ENCODE measurements at places on chromosomes 4 and X.
A peak's percentile ranks its signal among the peaks of the same experiment; 100 is the strongest.

GRCh38 chr4:137200322-137200721 is 332.0 kb downstream of the PCDH18 start:
- no peak for DNase-seq

DNA sequence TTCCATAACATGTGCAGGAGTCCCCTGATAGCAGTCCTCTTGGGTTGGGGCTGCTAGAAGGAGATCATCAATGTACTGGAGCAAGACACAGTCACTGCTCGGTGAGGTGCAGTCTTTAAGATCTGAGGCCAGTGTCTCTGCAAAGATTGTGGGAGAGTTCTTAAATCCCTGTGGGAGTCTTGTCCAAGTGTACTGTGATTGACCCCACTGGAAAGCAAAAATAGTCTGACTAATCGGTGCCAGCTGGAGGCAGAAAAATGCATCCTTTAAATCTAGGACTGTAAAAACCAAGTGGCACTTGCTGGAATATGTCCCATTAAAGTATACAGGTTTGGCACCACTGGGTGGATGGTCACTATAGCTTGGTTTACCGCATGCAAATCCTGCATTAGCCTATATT is 31.1 kb downstream of the SULT1E1 start:
- no peak for DNase-seq

DNA sequence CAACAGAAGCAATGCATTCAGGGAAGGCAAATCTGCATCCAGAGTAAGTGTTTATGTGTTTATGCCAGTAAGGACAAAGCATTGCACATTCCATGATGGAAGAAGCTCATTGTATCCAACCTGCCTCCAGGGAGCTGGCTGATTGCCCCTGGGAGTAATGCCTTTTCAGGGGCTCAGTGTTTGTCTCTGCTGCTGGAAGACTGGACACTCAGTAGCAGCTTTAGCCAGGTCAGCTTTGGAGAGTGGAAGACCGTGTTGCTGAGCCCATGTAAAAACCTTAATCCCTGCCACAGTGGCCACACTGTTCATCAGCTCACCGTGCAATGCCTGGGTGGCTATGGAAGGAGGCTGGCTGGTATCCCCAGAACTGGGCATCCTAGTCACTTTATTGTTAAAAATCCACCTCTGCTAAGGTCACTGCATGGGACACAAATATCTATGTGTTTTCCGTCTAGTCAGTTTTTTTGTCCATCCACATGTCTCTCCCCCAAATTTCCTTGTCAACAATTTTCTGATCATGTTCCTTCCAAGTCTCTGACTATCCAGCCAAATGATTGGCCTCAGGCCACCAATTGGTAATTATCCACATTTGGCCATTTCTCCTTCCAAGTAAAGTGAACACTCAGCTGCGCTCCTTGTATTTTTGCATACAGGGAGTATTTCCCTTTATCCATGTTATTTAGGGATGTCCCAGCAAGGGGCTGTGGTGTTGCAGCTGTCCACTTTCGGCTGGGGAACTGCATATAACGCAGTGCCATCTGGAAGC is 2044.5 kb upstream of the AGA start:
- no peak for DNase-seq

- DNase-seq: no peak
These were observed 127.1 kb upstream of the GALNT7 start for GRCh38 chr4:173041482-173041881.

DNA sequence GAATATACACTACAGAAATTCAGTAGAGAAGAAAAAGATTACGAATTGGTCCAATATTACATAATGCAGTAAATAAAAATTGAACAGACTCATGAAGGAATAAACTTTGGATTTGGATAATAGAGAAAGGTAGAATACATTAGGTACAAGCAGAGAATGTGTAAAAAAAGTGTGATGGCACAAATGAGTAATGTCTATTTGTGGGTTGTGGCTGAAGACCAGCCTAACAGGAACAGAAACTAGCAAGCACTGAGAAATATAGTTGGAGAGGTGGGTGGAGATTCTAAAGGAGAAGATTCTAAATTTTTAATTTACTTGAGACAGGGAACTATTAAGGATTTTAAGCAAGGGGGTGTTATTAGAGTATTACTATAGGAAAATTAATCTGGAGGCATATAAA is 15.2 kb upstream of the CLOCK start:
- DNase-seq: no peak

DNA sequence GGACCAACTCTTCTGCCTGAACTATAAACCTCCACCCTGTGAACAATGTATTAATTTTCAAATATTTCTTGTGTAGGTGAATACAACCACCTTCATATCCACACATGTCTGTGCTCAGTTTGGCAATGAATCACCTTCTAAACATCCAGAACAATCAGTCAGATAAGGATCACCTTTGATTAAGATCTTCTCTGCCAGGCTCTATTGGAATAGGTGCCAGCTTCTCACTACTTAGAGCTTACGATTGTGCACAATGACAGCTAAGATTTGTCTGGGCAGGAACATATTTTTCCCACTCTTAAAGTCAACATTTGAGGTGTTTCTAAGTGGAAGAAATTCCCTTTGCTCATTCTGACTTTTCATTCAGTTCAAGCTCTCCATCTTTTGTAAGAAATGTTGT is 237.2 kb downstream of the IL1RAPL2 start:
- no peak for DNase-seq

DNA sequence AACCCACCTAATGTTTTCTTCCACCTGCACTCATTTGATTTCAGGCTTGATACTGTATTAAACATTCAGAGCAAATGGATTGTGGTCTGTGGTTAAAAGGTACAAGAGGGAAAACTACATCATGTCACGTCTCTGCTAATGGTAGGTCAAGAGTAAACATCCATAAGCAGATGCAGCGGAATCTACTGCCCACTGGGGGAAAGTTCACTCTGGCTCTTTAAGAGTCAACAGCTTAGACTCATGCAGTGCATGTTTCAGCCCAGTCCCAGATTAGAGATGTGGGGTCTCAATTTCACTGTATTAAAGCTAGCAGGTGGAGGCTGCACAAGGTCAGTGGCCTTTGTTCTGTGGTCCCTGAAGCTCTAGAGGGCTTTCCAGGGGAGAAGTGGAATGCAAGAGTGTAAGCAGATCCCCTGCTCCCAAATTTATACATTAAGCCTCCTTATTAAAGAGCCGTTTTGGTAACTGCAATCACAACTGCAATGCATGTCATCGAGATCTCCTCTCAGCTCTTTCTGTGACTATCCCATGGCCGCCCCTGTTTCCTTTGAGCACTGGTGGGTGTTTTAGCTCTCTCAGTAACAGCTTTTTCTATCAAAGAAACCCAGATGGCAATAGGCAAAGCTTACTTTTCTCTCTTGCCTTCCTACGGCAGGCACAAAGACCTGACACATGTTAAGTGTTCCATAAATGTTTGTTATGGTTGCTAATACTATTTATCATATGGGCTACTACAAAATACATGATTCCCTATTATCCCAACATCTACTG is 53.4 kb downstream of the LDB2 start:
- DNase-seq: no peak

GRCh38 chrX:9921407-9921806 is 45.8 kb upstream of the CLDN34 start:
- no peak for DNase-seq

DNA sequence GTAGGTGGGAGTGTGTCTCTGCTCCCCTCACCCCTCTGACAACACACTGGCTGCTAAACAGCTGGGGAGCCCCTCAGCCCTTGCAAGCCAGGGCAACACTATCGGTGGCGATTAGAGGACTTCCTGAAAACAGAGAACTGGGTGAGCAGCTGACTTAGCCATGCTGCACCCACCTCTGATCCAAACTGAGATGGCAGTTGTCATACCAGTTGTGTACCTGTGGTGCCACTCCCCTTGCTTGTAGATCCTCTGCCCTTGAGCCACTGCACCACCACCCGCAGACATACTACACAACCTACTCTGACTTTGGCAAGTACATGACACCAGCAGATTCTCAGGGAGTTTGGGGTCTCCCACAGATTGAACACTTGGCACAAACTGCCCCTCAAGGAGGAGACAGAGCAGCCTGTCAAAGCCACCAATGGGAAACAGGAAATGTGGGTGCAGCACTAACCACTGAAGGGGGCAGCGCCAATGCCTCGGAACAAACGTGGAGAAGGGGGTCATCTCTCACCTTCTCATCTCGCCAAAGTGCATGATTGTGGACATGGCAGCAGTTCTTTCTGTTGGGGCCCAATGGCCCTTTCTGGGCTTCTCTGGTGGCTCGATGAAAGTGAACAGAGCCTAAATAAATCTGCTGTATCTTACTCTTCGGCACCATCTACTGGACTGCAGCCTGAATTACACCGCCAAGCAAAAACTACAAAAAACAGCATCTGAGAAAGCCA is 119.8 kb downstream of the NEK1 start:
- DNase-seq: no peak

DNA sequence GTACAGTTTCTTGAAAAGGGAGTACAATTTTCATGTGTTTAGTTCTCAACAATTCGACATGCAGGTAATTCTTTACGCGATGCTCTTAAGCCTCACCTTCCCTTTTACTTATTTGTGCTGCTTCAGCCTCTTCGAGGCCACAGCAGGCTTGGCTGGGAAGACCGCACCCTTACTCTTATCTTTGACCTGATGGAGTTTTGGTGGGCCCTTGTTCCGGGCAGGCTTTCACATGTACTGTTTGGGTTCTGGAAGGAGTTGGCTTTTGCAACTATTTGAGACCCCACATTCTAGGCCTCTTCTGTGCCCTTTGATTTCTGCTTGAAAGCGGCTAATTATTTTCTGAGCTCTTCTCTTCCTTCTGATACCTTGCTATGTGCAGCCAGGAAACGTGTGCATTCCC is 60.2 kb downstream of the FAM193A start:
- DNase-seq: no peak

- no peak for DNase-seq
These were observed 408.0 kb upstream of the SPOCK3 start for GRCh38 chr4:167642250-167642649.

DNA sequence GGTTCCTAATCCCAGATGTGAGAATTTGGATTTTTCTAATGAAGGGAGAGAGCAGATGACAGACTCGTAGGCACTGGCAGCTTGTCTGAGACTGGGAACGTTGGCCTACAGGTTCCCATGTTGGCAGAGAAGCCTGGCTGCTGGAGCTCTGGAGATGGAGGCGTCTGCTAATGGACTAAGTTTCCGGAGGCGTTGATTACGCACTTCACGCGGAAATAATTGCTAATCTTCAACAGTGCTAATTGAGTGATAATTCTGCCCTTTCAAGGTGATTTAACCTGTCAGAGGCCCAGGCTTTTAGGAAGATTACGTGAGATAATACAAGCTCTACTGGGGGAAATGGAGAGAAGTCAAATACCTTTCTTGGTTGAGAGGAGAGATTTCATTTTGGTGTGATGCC is 77.4 kb downstream of the PSAPL1 start:
- DNase-seq: peak; percentile 48

- DNase-seq: no peak
These were observed 23.9 kb downstream of the ANKRD17 start for GRCh38 chr4:73234712-73235111.

DNA sequence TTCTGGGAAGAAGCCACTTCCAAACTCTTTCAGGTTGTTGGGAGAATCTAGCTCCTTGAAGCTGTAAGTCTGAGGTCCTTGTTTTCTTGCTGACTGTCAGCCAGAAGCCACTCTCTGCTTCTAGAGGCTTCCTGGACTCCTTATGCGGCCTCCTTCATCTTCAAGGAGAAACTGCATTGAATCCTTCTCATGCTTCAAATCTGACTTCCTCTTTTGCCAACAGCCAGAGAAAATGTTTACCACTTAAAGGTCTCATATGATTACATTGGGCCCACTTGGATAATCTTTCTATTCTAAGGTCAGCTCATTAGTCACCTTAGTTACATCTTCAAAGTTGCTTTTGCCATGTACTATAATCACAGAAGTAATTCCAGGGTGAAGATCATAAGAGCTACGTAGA is 327.0 kb downstream of the HNRNPD start:
- no peak for DNase-seq

GRCh38 chrX:13487731-13488505 is 81.5 kb upstream of the EGFL6 start:
- peak; percentile 57 for DNase-seq

- no peak for DNase-seq
These were observed 10.3 kb downstream of the PKD2 start for GRCh38 chr4:88017516-88018297.

DNA sequence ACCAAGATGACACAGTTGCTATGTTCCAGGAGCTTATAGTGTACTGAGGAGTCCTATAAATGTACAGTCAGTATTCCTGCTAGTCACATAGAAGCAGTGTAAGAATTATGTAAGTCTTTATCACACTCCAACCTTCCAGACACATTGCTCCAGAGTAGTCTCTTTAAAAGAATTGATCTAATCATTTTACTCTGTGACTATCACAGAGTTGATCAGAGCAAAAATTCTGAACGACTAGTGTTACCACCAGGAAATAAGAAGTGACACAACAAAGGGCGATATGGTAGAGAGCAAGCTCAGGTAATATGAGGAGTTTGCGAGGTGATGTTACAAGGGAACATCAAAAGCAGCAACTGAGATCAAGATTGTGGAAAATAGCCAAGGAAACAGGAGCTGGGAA is 9.0 kb upstream of the HPF1 start:
- DNase-seq: no peak

DNA sequence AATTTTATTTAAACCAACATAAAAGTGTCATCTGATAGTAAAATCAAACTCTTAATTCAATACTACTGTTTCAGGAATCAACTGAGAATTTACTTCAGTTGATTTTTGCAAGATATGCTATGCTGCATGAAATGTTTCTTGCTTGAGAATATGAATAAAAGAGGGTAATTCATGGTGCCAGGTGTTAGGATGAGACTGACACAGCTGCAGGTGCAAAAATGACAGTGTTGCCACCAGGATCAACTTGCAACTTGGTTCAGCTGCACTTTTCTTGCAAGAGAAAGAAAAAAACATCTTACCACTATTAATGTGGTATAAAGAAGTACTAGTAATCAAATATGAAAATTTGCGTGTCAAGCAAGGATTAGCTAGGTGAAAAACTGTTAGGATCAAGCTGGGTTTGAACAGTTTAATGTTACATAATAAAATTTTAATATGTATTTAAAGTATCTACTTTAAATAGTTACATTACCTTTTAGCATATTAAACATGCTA is 49.7 kb downstream of the CHIC2 start:
- no peak for DNase-seq

DNA sequence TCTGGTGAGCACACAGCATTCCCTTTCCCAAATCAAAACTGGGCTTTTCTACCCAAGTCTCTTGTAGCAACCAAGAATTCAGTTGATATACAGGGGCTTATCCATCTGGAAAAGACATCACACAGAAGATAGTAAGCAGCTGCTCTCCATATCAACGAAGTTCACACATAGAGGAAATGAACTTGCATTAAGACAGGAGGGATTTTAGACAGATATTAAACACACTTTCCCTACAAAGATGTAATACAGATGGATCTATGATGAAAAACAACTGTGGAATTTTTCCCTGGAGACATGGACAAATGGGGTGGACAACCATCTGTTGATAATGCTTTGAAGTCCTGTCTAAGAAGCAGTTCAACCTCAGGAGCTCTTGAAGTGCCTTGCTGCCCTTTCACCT is 9.8 kb upstream of the PDE5A start:
- DNase-seq: no peak

GRCh38 chr4:41933997-41934503 is 1.2 kb upstream of the TMEM33 start:
- no peak for DNase-seq

GRCh38 chr4:1502976-1503375 is 96.7 kb upstream of the NKX1-1 start:
- no peak for DNase-seq
